HFFc6 (cell line): ENCODE measurements at places on chromosomes 16 and 17.

DNA sequence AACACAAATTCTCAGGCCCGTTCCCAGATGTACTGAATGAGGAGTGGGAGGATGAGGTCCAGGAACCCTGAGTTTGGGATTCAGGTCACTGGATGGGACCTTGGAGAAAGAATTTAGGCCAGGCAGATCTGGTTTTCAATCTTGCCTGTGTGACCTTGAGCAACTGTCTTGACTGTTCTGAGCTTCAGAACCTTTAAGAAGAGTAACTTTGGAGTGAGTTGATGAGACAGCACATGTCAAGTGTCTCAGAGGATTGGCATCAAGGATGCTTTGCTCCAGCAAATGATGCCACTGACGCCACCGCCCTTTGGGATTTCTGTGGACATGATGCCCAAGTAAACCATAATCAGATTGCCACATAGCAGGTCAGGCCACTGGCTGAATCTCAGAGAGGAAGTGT is 56.2 kb upstream of the DNAJA2 start:
- DNase-seq: no peak

- DNase-seq: no peak
These were observed 26.4 kb downstream of the NMT1 start for GRCh38 chr17:45087504-45087975.

DNA sequence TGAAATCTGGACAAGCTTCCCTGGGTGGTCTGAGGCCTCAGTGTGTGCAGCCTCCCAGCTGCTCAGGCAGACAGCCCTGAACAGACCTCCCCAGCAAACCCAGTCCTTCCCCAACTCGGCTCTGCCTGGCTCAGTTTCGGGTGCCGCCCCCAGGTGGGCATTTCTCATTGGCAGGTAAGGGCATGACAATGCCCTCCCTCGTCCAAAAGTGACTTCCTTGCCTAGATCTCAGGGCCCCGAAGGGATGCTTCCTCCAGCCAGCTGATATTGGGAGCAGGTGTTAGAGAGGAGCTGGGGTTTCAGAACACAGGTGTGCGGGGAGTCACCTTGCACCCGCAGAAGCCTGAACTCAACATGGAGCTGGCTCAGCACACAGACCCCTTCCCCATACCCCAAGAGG is 3.8 kb upstream of the PPL start:
- DNase-seq: no peak

DNA sequence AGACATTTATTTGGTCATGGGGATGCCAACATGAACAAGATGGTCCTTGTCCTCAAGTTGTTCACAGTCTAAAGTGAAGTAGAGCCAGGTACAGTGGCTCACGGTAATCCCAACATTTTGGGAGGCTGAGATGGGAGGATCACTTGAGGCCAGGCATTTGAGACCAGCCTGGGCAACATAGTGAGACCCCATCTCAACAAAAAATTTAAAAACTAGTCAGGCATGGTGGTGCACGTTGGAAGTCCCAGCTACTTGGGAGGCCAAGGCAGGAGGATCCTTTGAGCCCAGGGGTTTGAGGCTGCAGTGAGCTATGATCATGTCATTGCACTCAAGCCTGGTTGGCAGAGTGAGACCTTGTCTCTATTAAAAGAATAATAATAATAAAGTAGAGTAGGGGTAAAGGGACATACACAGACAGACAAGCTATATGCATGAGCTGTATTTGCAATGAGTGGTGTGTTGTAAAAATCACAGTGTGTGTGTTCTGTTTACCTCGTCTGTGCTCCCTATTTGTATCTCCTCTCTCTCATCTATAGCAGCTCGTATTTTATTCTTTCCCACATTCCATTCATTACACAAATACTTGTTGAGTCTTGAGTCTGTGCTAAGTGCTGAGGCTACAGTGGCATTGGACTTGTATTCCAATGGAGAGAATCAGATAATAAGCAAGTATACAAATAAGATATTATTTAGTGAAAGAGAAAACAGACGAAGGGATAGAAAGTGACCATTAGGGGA is 73.9 kb upstream of the DHX40 start:
- peak; percentile 16 for DNase-seq

DNA sequence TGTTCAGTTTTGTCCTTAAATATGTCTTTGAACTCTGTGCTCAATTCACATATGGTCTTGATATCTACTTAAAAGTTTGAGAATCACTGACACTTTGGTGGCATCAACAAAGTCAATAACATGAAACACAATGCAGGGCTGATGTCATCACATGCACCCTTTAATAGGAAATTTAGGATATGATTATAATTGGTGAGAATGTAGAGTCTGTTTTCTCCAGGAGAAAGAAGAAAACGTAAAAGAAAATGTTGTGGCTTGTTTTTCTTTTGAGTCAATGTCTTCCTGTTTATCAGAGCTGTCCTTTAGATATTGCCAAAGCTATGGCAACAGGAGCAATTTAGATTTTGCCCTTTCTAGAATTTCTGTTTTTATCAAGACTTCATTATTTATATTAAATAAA is 396.9 kb downstream of the CDH13 start:
- no peak for DNase-seq

DNA sequence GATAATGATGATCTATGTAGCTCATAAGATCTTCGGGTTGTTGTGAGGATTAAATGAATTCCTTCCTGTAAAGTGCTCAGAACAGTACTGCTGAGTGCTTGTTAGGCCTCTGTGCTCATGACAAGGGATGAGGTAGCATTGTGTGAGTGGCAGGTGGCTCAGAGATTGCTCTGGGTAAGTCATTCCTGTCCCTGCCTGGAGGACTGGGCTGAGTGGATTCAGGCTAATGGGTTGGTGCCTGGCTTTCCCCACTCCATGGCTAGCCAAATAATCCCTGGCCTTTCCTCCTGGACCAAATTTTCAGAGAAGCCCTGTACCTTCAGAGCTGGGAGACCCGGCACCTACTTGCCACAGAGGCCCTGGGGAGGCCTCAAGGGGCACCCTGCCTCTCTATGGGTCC is 1.3 kb upstream of the CCDC92B start:
- no peak for DNase-seq

DNA sequence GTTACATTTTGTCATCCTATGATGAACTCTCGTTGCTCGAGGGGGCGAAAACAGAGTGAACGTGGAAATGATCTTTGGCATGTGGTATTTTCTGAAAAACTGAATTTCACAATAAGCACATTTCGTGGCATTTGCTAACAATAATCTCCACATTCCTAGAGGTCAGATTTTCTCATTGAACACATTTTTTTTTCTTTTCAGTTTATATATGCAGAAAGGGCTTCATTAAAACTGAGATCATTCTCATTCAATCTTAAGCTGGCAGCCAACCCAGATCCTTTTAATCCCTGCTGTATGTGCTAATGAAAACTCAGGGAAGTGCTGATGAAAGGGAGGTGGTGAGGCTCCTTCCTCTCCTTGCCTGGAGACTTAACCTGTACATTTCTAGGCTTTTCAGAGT is 52.6 kb downstream of the PRKCA start:
- peak; percentile 55 for DNase-seq

DNA sequence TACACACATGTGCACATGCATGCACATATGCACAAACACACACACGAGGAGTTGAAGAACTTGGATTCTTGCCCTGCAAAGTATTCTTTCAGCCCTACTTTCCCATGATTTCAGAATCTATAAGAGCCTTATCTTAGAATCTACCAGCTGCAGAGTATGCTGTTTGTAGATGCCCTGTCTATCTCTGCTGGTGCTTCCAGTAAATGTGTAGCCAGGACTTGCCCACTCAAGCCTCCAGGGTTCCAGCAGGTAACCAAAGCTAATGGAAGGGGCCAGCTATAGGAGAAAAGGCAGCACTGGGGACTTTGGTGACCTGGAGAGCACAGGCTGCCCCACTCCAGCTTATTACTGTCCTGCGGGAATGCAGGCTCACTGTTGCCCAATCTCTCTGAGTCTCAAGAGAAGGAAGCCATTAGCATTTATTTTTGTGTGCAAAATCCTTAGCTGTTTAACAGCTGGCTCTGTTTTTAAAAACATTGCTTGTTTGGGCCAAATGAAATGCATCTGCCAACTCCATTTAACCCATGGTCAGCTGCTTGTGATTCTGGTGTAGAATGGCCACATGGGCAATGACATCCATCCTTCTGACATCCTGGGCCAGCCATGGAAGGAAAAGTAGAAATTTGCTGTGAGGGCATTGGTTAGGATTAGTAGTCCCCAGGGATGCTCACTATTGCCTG is 28.6 kb upstream of the XYLT1 start:
- no peak for DNase-seq

- DNase-seq: no peak
These were observed 1063.3 kb upstream of the EEF2KMT start for GRCh38 chr16:6160871-6161270.

GRCh38 chr17:76844846-76845245 is 23.4 kb upstream of the MGAT5B start:
- no peak for DNase-seq

- no peak for DNase-seq
These were observed 3.0 kb downstream of the TMEM132E start for GRCh38 chr17:34582185-34582900.

DNA sequence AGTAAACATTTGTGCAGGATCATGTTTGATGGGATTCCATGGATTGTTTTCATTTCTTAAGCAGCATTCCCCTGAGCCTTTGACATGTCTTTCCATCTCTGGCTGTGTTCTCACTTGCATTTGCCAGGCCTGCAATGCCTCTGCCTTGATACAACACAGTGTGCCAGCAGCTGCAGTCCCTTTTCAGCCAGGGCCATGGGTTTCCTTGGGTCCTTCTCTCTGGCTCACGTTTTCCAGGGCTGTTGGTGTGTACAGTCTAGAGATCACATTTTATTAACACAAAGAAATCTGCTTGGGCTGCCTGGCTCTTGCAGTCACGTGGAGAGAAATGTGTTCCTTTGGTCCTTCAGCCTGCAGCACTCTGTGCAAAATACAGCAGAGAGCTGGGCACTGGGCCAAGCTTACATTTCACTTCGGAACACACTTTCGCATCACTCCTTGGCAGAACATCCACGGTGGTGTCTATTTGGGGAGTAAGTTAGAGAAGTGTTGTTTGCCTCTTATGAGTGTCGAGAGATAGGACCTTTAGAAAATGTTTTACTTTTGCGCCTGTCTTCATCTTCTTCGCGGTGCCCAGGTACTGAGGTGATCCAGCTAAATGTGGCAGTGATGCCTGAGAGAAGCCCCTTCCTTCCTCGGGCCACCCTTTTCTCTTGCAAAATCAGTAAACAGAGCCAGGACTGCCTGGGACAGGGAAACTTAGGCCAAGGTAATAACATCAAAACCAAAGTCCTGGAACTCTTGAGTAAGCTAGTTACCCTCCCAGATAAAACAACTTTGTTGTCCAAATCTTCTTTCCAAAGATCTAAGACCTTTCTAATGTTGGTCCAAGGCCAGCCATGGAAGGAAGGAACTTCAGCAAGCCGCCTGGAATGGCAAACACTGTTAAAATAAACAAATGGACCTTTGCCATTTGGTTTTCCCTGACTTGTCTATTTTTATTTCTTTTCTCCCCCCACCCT is 20.9 kb downstream of the HLF start:
- DNase-seq: peak; percentile 25

GRCh38 chr17:33509331-33509730 is 216.2 kb upstream of the ASIC2 start:
- no peak for DNase-seq
